ENCODE measurements at places on chromosomes 6 and 20. TPM values are rescaled to one million over a fixed set of nuclear protein-coding genes. Genes with fewer than 3 reads are reported as not detected.
A peak's percentile ranks its signal among the peaks of the same experiment; 100 is the strongest.

SPEF1 gene
- not detected for total RNA-seq

PACRG gene
- total RNA-seq, result 0.14 TPM

SLC52A3 gene
- total RNA-seq, result 3.6 TPM

CFB gene
- 83.3 TPM for total RNA-seq

GRCh38 chr6:51450958-51451357, 632.3 kb downstream of the TFAP2B start:
- DNase-seq, result no peak

DNA sequence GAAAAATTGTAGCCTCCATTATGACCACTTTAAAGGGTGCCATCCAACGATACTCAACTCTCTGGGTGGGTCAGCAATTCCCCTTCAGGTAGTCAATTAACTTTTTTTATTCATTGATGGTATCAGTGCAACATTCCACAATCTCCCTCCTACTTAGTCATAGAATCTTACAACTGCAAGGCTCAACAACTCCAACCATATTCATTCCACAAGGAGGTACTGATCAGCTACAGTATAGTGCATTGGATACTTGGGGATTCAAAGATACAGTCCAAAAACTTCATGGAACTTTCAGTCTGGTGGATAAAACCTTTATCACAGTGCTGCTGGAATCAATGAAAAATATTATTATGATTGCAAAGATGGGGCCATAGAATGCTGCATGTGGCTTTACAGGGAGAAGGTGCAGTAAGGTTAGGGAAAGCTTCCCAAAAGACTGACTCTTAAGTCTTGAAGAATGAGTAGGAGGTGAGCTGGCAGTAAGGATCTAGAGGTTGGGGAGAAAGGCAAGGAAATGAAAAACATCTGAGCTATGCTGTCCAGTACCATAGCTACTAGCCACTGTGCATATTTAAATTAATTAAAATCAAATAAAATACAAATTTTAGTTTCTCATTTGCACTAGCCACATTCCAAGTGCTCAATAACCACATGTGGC, 314.7 kb upstream of the PRDM1 start:
- DNase-seq, result no peak

DNA sequence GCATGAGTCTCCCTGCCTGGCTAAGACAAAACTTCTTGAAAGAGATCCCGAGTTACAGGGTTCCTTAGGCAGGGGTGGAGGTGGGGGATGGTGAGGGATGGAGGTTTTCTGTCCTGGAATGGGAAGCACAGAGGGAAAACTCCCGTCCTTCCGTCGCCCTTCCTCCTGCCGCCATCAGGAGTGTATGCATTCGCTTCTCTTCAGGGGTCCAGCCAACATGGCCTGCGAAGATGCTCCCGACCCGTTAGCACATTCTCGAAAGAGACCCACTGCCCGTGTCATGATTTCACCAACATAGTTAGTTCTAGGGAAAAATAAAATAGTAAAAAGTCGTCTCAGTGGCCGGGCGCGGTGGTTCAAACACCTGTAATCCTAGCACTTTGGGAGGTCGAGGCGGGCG, 37.1 kb downstream of the KIF25 start:
- DNase-seq, result peak; percentile 69

DNA sequence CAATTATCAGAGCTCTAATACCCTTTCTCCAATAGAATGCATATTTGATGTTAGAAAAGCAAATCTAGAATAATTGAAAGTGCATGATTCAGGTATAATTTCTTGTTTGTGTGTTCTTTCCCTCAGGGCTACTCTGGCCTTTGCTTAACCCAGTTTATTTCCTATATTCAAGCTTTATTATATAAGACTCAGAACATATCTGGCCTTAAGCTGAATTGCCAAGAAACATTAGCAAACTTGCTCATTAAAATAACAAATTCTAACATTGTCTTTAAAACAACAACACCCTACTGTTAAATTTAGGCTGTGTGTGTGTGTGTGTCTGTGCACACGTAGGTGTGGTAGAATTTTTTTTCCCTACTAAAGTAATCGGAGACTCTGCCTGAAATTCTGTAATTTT, 426.5 kb downstream of the UTRN start:
- DNase-seq, result no peak

- no peak for DNase-seq
Observed at GRCh38 chr20:388034-388994, 7.8 kb downstream of the TRIB3 start.

- DNase-seq, result no peak
Observed at GRCh38 chr6:28068067-28068466, 12.3 kb upstream of the ZNF165 start.

DNA sequence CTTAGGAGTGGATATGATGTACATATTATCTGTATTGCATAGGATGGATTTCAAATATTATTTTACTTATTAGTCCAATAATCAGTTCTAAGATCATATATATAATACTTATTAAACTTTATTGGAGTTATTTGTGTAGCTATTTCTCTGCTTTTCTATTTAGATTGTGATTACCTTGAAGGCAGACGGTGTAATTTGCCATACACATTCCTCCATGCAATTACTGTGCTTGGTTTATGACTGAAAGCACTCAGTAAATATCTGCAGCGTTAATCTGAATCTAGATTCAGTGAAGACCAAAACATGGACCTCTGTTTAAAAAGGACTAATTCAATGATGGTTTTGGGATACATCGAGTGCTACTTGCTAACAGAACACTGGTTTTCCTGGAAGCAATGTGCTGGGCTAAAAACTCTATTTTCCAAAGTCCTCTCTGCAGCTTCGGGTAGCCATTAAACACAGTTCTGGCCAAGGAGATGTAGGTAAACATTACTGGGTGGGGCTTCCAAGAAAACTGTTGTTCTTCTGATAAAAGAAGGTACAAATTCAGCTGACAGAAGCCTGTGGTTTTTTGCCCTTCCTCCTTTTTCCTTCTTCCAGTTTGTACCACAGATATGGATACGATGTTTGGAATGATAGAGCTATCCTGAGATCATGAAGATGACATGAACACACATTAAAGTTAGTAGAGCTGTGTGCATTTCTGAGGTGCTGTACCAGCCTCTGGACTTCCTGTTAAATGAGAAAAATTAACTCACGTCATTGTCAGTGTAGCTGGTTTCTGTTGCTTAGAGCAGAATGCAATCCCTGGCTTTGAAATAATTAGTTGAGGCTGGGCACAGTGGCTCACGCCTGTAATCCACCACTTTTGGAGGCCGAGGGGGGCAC, 136.5 kb upstream of the NUP153 start:
- DNase-seq, result no peak

- no peak for DNase-seq
Observed at GRCh38 chr6:126086560-126086959, 100.2 kb downstream of the TRMT11 start.

DNA sequence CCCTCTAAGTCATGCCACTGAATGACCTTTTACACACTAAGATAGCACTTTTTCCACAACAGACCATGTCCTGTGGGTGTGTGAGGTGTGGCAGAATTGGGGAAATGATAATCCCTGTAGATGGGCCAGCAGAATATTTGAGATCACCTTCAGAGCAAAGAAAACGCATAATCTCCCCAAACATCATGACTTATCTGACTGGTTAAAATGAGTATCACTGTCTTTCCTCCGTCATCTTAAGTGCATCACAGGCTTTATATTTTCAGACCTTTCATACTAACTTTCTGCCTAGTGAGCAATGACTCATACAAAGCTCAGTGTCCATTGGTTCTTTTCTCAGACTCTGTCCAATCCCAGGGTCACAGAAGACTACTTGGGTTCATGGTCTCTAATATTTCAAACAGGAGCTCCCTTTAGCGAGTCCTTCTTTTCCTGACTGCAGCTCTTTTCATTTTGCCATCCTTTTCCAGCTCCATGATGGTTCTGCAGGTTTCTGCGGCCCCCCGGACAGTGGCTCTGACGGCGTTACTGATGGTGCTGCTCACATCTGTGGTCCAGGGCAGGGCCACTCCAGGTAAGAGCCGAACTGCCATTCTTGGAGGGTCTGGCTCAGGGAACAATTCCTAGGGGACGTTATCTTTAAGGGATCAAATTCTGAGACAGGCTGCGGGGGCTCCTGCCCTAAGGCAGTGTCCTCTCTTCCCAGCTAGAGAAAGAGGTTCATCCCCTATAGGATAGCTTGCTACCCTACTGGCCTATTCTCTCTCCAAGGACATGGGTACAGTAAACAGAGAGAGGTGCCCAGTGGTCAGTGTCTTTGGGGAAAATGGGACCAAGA, at the start of gene HLA-DPB1:
TSS of gene HLA-DPB1 (plus strand) at position 423 of the 838 bp plus-strand sequence. CDS start at position 475, 52 bp downstream.
- DNase-seq, result no peak

GRCh38 chr6:37783025-37783855, 36.3 kb upstream of the ZFAND3 start:
- no peak for DNase-seq

DNA sequence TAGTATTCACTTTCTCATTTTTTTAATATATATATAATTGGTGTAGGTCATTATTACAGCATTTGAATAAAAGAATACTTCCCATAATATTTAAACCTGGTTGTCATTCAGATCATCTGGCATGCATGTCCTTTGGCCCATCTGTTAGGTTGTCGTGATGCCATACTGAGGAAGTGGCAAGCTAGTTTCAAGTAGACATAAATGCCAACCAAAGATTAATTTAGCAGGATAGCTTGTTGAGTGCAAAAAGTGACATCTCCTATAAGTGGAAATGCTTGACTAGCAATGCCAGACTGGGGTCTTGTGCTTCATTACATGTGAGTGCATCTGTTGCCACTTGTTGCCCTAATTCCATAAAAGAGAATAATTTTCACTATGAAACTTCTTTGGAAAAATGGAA, 1044.7 kb downstream of the GRIK2 start:
- no peak for DNase-seq

Data from posterior vena cava (tissue), 2 donors.